ENCODE measurements at places on chromosomes 12 and 14. TPM values are rescaled to one million over a fixed set of nuclear protein-coding genes. Genes with fewer than 3 reads are reported as not detected.

The ENO2 gene
- 50.8 TPM for total RNA-seq

The FGF6 gene
- not detected for total RNA-seq

The DHH gene
- total RNA-seq: not detected

The DPPA3 gene
- 2.8 TPM for total RNA-seq

The SNX6 gene
- total RNA-seq: 110 TPM

The SPIC gene
- not detected for total RNA-seq

The PROX2 gene
- total RNA-seq: 0.31 TPM

The CACNB3 gene
- total RNA-seq: 4.1 TPM

The OS9 gene
- 79.7 TPM for total RNA-seq

The OAS2 gene
- total RNA-seq: not detected

GRCh38 chr12:47616440-47616839 is 89.4 kb downstream of the RPAP3 start:
- no peaks in the 10 kb centered on the region for H3K27me3 ChIP-seq
- DNase-seq: no peak
- no peaks in the 10 kb centered on the region for H3K4me1 ChIP-seq
- no peaks in the 10 kb centered on the region for H3K36me3 ChIP-seq
- no peak overlapping the region for H3K4me3 ChIP-seq

GRCh38 chr12:121483949-121484348 is 84.0 kb downstream of the RNF34 start:
- no peaks in the 10 kb centered on the region for H3K4me1 ChIP-seq
- H3K4me3 ChIP-seq: no peak overlapping the region

- no peaks in the 10 kb centered on the region for H3K27me3 ChIP-seq
- H3K4me3 ChIP-seq: no peak within 1 kb of the TSS
- DNase-seq: no peak
- H3K36me3 ChIP-seq: no peaks in the 10 kb centered on the region
Observed at GRCh38 chr12:88029093-88029665, at the start of gene C12orf50. Gene C12orf50 (minus strand): TSS chr12:88029401. CDS start chr12:88026962, 2,439 bp downstream.

- no peak overlapping the region for H3K27ac ChIP-seq
- H3K4me1 ChIP-seq: peaks cover 9% of the 10 kb centered on the region
Observed at GRCh38 chr12:2823483-2823882, 11.0 kb downstream of the ITFG2 start.

GRCh38 chr14:102090713-102091112 is 3.9 kb upstream of the HSP90AA1 start:
- no peak for DNase-seq
- H3K27me3 ChIP-seq: no peaks in the 10 kb centered on the region

DNA sequence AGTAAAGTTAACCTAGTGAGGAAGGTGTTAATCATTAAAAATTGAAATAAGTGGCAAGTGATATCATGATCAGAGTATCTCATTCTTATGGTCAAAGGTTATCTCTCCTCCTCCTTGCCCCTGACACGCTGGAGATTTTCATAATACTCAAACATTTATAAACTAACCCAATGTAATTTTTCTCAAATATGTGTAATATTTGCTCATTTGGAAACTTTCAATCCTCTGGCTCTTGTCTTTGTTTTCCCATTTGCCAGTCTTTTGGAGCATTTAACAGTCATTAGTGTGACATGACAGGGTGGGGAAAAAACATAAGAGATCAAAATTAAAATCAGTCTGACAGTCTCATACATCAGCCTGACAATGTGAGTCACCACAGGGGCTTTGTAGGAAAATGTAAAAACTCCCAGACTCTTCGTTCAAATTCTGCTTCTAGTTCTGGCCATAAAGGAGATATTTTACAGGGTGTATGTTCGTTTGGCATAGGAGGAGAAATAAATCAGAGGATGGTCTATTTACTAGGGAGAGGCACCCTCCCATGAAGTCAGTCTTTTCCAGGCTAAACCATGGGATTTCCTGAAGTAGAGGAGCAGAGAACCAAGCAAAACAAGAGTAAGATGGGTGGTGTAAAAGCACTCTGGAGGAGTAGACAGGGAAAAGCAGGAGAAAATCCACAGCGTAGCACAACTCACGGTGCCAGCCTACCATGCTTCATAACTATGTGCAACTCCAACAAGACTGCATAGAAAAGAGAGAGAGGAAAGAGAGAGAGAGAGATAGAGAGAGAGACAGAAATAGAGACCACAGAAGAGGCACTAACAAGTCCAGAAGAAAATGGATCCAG is 369.2 kb upstream of the PDE3A start:
- H3K27me3 ChIP-seq: no peaks in the 10 kb centered on the region
- peaks cover 4% of the 10 kb centered on the region for H3K4me1 ChIP-seq
- no peak for DNase-seq
- no peak overlapping the region for H3K27ac ChIP-seq
- no peak overlapping the region for H3K4me3 ChIP-seq

GRCh38 chr14:100440758-100441203 is 117.6 kb downstream of the SLC25A47 start:
- no peaks in the 10 kb centered on the region for H3K27me3 ChIP-seq
- H3K4me3 ChIP-seq: no peak overlapping the region
- peaks cover 17% of the 10 kb centered on the region for H3K4me1 ChIP-seq
- no peaks in the 10 kb centered on the region for H3K36me3 ChIP-seq

- peaks cover 48% of the 10 kb centered on the region for H3K4me1 ChIP-seq
- peak overlapping the region; percentile 97 for H3K4me3 ChIP-seq
- H3K27ac ChIP-seq: peak overlapping the region; percentile 83
- H3K36me3 ChIP-seq: peaks cover 23% of the 10 kb centered on the region
- no peak for DNase-seq
Observed at GRCh38 chr12:6866920-6867412, 365 bp upstream of the TPI1 start.

DNA sequence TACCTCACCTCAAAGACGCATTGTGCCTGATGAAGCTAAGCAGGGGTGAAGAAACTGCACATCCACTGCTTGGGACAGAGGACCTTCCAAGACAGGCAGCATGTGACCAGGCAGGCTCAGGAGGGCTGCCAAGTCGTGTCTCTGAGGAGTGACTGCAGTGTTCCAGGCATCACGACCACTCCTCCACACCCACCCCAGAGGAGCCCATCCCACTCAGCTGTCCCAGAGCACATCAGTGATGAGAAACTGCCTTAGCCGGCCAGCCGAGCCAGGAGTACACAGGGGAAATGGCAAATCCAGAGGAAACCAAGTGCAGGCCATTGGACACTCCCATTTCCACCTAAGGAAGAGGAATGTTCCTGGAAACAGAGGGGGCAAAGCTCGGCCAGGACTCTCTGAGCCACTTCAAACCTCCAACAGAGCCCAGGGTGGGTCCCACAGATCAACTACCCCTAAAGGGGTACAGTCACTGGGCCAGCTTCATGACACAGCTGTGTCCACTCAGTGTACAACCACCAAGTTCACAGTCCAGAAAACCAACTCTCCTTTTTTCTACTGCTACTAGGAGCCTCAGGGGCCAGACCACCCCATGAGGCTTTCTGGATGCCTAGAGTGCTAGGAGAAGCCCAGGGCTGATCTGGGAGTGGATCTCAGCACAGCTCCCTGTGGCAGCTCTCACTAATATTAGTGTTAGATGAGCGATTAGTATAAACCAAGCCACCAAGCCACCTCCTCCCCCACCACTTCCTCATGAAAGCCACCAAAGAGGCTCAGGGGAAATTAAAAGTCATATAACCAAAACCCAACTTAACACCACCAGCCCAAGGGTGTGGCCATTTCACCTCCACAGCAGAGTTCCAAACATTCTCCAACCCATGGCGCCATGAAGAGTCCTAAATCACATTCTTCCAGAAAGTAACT is 15.4 kb downstream of the PXN start:
- no peak overlapping the region for H3K27ac ChIP-seq
- no peaks in the 10 kb centered on the region for H3K36me3 ChIP-seq
- H3K4me1 ChIP-seq: peaks cover 15% of the 10 kb centered on the region
- no peaks in the 10 kb centered on the region for H3K27me3 ChIP-seq
- no peak for DNase-seq

DNA sequence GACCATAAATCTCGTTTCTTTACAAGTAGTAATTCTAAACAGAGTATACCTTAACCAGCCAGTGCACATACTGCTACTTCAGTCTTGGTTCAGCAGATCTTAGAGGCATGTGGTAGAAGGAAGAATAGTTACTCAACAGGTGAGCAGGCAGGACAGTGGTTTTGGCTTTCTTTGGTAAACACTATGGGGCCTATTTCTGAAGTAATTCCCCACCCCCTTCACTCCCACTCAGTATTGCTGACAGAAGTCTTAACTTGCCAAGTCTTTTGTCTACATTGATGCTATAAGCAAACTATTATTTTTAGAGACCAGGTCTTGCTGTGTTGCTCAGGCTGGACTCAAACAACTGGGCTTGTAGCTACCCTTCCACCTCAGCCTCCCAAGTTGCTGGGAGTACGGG is 68.5 kb downstream of the FBXO34 start:
- peaks cover 11% of the 10 kb centered on the region for H3K4me1 ChIP-seq
- no peaks in the 10 kb centered on the region for H3K27me3 ChIP-seq
- H3K4me3 ChIP-seq: no peak overlapping the region

- H3K4me1 ChIP-seq: no peaks in the 10 kb centered on the region
- H3K27me3 ChIP-seq: no peaks in the 10 kb centered on the region
- DNase-seq: no peak
Observed at GRCh38 chr12:91058786-91059185, 962 bp upstream of the KERA start.

GRCh38 chr12:103198499-103198898 is 241.0 kb downstream of the ASCL1 start:
- no peak overlapping the region for H3K4me3 ChIP-seq
- H3K36me3 ChIP-seq: no peaks in the 10 kb centered on the region
- no peaks in the 10 kb centered on the region for H3K27me3 ChIP-seq
- DNase-seq: peak; percentile 12
- H3K4me1 ChIP-seq: peaks cover 10% of the 10 kb centered on the region

GRCh38 chr14:76917745-76918255 is 91.6 kb downstream of the LRRC74A start:
- no peak for DNase-seq
- H3K27ac ChIP-seq: peak overlapping the region; percentile 66
- H3K4me1 ChIP-seq: peaks cover 48% of the 10 kb centered on the region

- no peaks in the 10 kb centered on the region for H3K27me3 ChIP-seq
- H3K36me3 ChIP-seq: peaks cover 14% of the 10 kb centered on the region
- no peaks in the 10 kb centered on the region for H3K4me1 ChIP-seq
- no peak overlapping the region for H3K4me3 ChIP-seq
Observed at GRCh38 chr14:38559711-38560110, 303.8 kb upstream of the CLEC14A start.

- H3K36me3 ChIP-seq: no peaks in the 10 kb centered on the region
- H3K4me1 ChIP-seq: peaks cover 10% of the 10 kb centered on the region
- H3K27me3 ChIP-seq: no peaks in the 10 kb centered on the region
- no peak for DNase-seq
- no peak overlapping the region for H3K4me3 ChIP-seq
- H3K27ac ChIP-seq: no peak overlapping the region
Observed at GRCh38 chr12:111076199-111076598, 155.8 kb upstream of the MYL2 start.

- H3K4me1 ChIP-seq: peaks cover 11% of the 10 kb centered on the region
- no peak overlapping the region for H3K27ac ChIP-seq
- no peaks in the 10 kb centered on the region for H3K36me3 ChIP-seq
- no peaks in the 10 kb centered on the region for H3K27me3 ChIP-seq
- no peak for DNase-seq
Observed at GRCh38 chr12:91074154-91074709, 16.4 kb upstream of the KERA start.

DNA sequence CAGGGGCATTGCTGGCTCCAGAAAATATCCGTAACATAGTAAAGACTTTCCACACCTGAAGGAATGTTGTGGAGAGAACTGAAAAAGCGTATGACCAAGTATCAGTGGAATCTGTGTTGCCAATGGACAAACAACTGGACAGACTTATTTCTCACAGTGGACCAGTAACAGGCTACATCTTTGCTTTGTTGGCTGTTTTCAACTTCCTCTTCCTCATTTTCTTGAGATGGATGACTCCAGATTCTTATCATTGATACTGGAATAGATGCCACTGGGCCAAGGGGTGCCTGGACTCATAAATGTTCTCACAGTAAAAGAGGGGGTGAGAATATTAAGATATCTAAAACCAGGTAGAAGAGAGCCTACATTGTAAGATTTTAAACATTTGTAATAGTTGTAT is 6.4 kb downstream of the GAS2L3 start:
- peaks cover under 1% of the 10 kb centered on the region for H3K4me1 ChIP-seq
- no peak overlapping the region for H3K27ac ChIP-seq
- no peaks in the 10 kb centered on the region for H3K36me3 ChIP-seq

- H3K27me3 ChIP-seq: no peaks in the 10 kb centered on the region
- peak; percentile 69 for DNase-seq
- no peak overlapping the region for H3K4me3 ChIP-seq
Observed at GRCh38 chr12:47032644-47033043, 46.8 kb upstream of the PCED1B start.

- no peaks in the 10 kb centered on the region for H3K27me3 ChIP-seq
- no peak overlapping the region for H3K4me3 ChIP-seq
- no peak for DNase-seq
- no peaks in the 10 kb centered on the region for H3K36me3 ChIP-seq
Observed at GRCh38 chr14:33460164-33460563, 490.7 kb downstream of the EGLN3 start.

DNA sequence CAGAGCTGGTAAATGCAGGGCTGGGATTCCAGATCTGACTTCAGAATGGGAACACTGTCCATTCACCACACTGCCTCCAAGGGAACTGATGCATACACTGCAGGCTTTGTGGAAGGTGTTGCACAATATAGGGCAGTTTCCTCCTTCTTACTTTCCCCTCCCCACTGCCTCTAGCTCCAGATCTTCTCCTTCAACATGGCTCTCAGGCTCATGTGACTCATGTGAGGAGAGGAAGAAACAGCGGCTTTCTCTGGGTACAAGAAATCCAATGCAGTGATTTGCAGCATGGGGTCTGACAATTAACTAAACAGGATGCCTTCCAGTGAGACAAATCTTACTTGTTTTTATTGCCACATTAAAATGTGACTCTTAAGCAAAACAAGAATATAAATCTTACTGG is 447.6 kb upstream of the CCDC196 start:
- H3K4me3 ChIP-seq: no peak overlapping the region
- H3K27me3 ChIP-seq: no peaks in the 10 kb centered on the region
- DNase-seq: peak; percentile 5
- 0 out of 2 replicates have a peak, but pooled peaks cover 8% of the 10 kb centered on the region for H3K4me1 ChIP-seq

DNA sequence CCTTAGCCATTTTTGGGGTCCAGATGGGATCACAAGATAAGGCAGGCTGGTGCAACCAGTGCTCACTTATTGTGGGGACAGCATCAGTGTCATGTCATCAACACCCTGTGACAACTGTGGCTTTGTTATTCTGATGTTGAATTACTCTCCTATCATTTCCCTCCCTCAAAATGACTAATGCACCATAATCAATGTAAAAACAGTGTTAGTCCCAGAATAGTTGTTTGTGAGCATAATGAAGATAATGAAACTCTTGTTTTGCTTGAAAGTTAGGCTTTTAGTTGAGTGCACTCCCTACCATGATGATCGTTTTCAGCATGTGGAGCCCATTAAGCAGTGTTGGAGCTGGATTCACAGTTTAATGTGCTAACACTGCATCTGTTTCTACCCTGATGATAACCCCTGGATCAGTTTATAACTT is 151.4 kb downstream of the TMTC2 start:
- H3K4me1 ChIP-seq: peaks cover 5% of the 10 kb centered on the region
- no peak for DNase-seq
- H3K36me3 ChIP-seq: no peaks in the 10 kb centered on the region
- no peaks in the 10 kb centered on the region for H3K27me3 ChIP-seq

GRCh38 chr12:49643135-49643534 is 19.8 kb downstream of the PRPF40B start:
- peaks cover 8% of the 10 kb centered on the region for H3K36me3 ChIP-seq
- no peak overlapping the region for H3K4me3 ChIP-seq
- H3K27ac ChIP-seq: no peak overlapping the region
- no peaks in the 10 kb centered on the region for H3K27me3 ChIP-seq
- H3K4me1 ChIP-seq: peaks cover 7% of the 10 kb centered on the region

- no peaks in the 10 kb centered on the region for H3K36me3 ChIP-seq
- H3K4me3 ChIP-seq: no peak overlapping the region
- H3K27ac ChIP-seq: no peak overlapping the region
- H3K27me3 ChIP-seq: no peaks in the 10 kb centered on the region
- no peaks in the 10 kb centered on the region for H3K4me1 ChIP-seq
Observed at GRCh38 chr12:131694116-131694838, 16.6 kb upstream of the SFSWAP start.

Data from GM23338 (cell line).